ENCODE measurements at places on chromosomes 1 and 21.

DNA sequence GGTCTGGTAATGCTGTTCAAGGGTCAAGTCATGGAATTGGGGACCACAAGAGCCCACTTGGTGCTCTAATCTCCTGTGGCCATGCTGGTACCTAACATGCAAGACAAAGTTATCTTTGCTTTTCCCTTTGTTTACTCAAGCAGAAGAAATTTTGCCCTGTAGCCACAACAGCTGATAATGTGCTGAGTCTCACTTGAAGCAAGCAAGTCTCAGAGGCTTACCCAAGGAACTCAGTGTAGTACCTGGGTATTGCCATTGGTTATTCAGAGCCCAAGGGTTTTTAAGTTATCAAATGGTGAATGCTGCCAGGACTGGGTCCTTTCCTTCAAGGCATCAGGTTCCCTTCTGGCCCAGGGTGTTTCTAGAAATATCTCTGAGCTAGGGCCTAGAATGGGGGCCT is 198.9 kb upstream of the RNPC3 start:
- DNase-seq: no peak

DNA sequence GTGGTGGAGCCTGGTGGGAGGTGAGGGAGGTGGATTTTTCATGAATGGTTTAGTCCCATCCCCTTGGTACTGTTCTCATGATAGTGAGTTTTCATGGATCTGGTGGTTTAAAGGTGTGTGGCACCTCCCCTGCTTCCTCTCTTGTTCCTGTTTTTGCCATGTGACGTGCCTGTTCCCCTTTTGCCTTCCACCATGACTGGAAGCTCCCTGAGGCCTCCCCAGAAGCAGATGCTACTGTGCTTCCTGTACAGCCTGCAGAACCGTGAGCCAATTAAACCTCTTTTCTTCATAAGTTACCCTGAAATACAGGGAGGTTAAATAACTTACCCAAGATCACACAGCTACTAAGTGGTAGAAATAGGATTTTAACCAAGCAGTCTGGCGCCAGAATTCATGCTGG is 4.3 kb upstream of the HEYL start:
- no peak for DNase-seq

GRCh38 chr1:151416231-151416630 is 16.9 kb downstream of the PSMB4 start:
- no peak for DNase-seq

- no peak for DNase-seq
Measured at GRCh38 chr1:185719021-185719420, 15.2 kb upstream of the HMCN1 start.

GRCh38 chr1:36580524-36580923 is 97.8 kb upstream of the CSF3R start:
- no peak for DNase-seq

DNA sequence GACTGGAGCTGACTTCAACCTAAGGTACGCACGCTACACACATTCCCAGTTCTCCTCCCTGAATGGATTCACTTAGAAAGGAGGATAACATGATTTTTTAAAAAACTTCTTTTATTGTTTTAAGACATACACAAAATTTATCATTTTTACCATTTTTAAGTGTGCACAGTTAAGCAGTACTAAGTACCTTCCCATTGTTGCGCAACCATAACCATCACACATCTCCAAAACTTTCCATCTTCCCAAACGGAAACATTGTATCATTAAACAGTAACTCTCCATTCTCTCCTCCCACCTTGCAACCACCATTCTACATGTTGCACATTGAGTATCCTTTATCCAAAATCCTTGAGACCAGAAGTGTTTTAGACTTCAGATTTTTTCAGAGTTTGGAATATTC is 36.2 kb upstream of the SEC16B start:
- no peak for DNase-seq

DNA sequence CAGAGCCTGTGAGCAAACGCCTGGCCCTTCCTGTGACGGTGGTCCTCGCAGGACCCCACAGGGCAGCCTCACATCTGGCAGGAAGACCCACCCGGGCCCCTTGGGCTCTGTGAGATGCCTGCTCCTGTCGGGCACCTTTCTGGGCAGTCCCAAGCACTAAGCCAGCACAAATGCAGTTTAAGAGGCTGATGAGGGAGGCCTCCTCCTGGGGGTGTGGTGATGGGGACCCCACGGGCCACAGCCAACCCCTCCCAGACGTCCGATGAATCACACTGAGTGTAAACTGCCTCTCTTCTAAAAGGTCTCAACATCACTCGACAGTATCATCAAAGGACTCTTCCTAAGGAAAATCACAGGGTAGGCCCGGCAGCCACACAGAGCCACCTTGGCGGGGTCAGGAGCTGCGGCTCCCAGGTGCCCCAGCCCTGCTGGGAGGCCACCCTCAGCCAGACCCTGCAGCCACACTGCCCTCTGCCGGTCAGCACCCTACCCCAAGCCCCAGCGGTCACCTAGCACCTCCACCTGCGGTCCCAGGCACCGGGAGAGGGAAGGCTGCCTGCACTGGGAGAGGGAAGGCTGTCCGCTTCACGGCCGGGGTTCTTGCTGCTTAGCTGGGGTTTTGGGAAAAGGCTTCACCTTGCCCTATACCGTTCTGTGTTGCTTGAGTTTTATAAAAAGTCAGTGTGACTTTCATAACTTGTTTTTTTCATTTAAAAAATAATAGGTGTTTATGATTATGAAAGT is 3.9 kb upstream of the PRKCZ start:
- DNase-seq: peak; percentile 90

DNA sequence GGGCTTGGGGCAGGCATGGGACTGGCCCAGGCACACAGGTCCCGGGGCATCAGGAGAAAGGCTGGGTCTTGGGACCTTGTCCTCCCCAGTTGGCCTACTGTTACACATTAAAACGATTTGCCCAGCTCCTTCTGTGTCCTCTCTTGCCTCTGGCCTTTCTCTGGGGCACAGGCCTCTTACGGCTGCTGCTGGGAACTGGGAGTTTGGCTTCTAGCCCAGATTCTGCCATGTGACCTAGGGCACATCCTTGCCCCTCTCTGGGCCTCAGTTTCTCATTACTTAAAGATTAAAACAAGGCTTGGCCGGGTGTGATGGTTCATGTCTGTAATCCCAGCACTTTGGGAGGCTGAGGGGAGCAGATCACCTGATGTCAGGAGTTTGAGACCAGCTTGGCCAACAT is 14.0 kb downstream of the KDF1 start:
- no peak for DNase-seq

DNA sequence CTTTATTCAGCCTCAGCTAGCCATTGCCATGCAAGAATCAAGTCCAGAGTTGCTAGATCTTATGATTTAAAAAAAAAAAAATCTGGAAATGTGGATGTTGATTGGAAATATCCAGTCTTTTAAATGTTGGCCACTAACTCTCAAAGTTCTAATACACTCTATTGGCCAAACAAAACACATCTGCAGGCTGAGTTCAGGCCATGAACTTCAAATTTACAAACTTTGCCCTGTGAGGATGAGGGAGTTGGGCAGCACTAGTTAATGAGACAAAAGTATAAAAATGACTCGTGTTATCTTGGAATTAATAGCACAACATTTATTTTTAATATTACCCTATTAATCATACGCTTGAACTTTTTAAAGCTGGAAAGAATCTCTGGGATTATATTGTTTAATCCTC is 432.3 kb downstream of the PLPP3 start:
- DNase-seq: no peak

DNA sequence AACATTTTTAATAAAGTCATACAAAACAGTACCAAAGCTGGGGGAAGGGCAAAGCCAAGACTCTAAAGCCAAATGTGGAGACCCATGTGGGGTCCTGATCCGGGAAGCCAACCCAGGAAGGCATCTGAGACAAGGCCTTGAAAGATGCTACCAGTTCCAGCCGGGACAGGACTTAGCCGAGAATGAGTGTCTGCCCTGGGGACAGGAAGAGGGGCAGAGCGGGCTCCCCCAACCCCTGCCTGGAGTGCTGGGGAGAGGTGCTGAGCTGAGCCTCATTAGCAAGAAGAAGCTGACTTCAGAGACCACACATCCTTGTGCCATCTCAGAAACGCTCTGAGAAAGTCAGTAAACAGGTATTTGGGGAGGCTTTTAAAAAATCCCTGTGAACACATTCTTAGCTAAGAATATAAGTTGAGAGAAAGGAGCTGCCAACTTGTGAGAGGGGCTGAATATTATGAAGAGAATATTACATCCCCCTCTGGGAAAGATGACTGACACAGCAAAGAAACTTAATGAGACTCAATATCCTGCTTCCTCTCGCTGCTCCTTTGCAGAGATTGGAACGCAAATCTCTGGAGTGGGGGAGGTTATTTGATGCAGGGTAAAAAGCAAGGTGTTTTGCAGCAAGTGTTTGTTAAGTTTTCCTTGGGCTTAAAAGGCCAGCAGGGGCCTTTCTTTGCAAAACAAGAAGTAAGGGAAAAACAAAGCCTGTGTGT is 103.3 kb upstream of the KCND3 start:
- no peak for DNase-seq

- no peak for DNase-seq
Measured at GRCh38 chr1:174769961-174770549, 229.7 kb upstream of the CACYBP start.

DNA sequence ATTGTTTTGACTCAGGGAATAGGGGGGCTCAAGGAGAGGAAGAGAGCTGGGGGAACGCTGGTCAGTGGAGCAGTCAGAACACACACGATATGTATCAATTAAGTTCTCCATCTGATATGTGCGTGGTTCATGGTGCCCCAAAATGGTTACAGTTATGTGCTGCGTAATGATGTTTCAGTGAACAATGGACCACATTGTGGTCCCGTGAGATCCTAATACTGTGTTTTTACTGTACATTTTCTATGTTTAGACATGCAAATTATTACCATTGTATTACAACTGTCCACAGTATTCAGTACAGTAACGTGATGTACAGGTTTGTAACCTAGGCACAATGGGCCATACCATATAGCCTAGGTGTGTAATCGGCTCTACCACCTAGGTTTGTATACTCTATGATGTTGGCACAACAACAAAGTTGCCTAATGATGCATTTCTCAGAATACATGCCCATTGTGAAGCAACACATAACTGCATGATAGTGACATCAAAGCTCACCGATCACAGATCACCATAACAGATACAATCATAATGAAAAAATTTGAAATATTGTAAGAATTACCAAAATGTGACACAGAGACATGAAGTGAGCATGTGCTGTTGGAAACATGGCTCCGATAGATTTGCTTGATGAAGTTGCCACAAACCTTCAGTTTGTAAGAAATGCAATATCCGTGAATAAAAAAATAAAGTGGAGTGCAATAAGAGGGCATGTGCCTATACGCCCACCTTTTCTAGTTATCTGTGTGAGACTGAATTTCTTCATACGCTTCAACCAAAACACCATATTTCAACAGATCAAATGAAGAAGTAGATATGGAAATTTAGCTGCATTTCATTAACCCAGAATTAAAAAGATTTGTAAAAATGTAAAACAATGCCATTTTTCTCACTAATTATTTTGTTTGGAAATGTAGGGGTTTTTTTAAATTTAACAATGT is 14.8 kb upstream of the TMEM54 start:
- no peak for DNase-seq

DNA sequence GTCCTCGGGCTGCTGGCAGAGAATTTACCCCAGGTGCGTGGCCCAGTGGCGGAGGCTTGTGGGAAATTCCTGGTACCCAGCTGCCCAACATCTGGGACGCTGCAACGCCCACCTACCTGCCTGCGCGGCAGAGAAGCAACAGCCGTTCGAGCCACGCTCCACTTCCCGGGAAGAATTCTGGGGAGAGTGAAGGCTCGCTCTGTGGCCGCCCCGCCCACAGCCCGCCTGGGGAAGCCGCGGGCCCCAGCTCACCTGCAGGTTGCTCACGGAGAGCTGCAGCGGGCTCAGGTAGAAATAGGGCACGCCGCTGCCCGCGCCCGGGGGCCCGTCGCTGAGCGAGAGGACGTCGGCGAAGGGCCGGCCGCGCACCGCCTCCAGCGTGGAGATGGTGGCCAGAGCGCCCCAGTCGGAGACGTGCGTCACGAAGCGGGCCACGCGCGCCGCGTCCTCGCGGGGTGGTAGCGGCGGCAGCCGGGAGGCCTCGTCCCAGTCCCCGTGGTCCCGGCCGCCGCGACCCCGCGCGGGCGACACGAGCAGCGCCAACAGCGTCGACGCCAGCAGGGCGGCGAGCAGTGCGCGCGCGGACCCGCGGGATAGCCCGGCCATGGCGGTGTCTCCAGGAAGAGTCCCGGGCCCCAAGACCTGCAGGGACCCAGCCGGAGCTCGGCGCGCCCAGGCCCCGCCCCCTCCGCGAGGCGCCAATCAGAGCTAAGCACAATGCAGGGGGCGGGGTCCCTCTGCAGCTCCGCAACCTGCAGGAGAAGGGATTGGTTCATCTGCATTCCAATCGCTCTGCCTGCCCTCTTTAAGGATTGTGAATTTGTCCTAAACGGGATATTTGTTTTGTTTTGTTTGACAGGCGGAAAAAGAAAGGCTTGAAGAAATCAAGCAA is at the start of gene CREG1:
CREG1 (minus strand) TSS at position 627 of the 892 bp plus-strand sequence.
- peak; percentile 84 for DNase-seq

DNA sequence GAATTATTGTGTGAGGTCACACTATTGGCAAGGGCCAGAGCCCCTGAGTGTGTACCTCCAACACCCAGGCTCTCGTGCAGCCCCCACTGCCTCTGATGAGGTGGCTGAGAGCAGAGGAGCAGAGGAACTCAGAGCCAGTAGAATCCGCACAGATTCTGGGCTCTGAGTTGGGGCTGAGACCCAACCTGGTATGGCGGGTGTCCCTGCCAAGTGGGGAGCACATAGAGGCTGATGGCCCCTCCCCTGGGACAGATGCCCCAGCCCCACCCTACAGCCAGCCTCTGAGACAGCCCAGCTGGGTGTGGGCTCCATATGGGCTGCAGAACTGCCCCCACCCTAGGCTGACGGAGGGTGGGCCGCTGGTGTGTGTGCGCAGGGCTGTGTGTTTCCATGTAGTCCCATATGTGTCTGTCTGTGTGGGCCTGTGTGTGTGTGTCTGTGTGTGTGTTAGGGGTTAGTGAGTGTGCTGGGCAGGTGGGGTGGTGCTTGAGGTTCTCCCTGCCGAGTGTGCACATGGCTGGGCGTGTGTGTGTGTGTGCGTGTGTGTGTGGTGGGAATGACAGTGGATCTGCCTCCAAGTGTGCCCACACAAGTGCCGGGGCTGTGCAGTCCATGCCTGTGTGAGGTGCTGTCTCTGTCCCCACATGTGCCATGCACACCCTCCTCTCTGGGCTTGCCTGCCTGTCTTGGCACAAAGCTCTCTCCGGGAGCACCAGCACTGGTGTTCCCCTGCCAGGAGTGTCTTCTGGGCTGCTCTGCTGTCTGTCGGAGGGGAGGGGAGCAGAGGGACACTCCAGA is 24.4 kb downstream of the FOXO6 start:
- DNase-seq: no peak

- DNase-seq: peak; percentile 35
Measured at GRCh38 chr1:7975212-7975865, 13.8 kb downstream of the PARK7 start.

DNA sequence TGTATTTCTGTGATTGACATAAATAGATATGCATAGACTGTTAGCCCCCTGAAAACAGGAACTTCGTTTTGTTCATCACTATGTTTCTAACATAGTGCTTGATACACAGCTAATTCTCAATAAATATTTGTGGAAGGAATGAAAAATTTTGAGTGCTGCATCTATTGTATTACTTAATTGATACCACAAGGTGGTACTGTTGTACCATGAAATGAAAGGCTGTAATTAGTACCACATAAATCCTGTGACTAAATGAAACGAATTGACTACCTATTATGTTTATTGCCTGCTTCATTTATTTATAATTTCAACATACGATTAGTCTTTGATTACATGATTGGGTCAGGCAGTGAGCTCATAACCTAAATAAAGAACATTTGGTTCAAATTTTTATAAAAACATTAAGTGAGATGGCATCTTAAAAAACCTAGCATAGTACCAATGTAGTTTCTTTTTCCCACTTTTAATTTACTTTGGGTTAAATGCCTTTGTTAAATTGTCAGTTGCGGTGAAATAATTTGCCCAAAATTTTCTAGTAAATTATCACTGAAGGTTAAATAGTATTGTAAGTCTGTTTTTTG is 15.0 kb upstream of the TGFB2 start:
- DNase-seq: no peak

Data from 8988T (cell line).